ENCODE measurements at places on chromosomes 2 and 18.

DNA sequence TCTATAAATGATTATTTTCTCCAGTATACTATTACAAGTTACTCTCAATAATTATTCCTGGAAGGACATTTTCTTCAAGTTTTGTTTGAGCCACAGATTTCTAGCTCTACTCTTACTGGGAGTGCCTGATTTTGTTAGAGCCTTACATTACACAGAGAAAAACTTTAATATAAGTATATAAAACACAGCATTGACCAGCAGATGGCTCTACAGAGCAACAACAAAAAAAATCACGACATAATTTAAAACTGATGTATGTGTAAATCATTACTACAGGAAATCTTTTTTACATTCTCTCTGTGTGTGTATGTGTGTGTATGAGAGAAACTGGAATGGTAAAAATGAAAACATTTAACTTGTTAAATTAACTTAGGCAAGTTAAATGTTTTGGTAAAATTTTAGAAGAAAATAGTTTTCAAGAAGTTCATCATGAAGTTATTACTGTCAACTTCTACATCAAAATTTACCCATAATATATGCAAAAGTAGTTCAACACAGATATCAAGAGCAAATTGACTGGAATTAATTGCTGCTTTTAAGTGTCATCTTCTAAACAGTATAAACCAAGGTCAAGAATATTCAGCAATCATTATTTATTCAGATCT, 103.3 kb downstream of the MDH1 start:
- DNase-seq: peak; percentile 43

GRCh38 chr18:78730546-78730945, 249.1 kb upstream of the SALL3 start:
- DNase-seq: no peak

DNA sequence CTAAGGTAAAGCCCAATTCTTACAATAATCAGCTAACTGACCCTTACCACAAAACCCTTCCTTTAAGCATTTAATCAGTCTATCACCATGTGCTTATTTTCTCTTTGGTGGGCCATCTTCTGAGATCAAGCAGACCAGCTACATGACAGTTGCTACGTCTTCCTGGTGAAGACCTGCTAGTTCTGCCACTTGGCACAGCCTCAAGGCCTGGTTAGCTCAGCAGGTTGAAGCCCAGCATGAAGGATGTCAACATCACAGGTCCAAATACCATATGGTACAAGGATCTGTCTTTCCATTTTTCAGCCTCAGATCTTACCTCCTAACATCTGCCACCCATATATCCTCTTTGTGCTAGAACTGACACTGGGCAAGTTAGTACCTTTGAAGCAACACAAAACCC, 636.9 kb downstream of the LRP1B start:
- DNase-seq: no peak

GRCh38 chr18:48342581-48342980, 66.6 kb downstream of the ZBTB7C start:
- DNase-seq: no peak

DNA sequence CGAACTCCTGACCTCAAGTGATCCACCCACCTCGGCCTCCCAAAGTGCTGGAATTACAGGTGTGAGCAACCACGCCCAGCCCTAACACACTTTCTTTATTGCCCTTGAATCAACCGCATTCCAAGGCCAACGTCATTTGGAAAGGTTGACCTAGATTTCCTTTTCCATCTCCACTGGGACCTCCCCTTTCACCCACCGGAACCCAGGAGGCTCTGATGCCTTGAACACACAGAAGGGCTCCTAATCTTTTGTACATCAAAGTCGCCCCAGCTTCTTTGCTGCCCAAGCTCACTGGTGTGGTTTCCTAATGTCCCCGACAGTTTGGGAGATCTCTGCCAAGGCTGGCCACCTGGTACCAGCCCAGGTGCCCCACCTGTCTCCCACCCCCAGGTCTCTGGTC, 46.2 kb upstream of the CAB39 start:
- no peak for DNase-seq

- peak; percentile 60 for DNase-seq
These were observed 86.6 kb downstream of the TMEM182 start for GRCh38 chr2:102848366-102848839.

GRCh38 chr2:111134055-111134454, 13.3 kb downstream of the BCL2L11 start:
- DNase-seq: no peak

DNA sequence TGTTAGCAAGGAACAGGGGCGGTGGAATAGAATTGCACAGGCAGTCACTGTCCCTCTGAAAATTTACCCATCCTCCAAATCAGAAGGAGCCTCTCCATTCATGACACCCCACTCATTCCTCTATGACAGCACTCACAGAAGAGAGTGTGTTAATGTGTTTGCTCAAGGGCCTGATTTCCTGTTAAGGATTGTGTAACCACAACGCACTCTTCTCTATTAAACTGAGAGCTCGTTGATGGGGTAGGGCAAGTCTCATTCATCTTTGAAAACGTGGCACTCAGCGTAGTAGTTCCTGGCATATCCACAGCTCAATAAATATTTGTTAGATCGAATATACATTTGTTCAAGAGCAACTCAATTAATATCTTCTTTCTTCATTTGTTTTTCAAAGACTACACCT, 106.4 kb downstream of the VAPA start:
- no peak for DNase-seq

DNA sequence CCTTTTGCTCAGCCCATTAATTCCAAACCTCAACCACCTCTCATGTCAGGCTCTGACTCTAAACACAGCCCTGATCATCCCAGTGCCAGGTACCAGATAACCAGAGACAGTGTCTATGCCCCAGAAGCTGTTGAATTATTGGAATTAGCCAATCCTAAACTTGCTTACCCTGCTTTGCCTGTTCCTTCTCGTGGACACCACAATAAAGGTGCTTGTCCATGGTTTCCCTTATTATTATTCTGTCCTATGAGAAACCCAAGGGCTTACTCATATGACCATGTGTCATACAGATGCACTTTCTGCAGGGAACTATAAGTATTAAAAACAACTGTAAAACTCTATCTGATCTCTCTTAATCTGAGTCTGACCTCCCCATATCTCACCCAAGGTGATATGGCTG, 2193.8 kb upstream of the PIK3C3 start:
- no peak for DNase-seq

DNA sequence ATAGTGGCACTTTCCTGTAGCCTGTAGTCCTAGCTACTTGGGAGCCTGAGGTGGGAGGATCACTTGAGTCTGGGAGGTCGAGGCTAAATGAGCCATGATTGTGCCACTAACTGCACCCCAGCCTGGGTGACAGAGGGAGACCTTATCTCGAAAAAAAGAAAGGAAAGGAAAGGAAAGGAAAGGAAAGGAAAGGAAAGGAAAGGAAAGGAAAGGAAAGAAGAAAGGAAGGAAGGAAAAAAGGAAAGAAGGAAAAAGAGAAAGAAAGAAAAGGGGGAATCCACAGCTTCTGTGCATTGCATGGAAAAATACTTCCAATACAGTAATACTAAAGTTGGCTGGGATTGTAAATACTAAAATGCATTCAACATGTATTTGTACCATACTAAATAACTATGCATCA, 12.8 kb upstream of the PIK3C3 start:
- no peak for DNase-seq

DNA sequence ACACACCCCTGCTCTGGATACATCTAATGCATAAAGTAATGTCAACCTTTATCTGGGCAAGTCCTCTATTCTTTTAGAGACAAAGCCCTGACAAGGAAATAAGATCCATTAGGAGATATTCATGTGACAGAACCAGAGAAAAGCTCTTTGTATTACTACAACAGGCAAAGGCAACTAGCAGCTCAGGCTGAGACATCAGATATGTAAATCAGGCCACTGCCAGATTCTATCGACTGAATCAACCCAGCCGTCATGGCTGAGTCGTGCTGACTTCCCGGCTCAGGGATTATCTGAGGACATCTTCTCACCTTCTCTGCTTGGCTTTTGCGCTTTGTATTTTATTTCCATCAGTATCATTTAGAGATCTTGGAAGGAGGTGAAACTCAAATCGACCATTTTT, 294.5 kb downstream of the PLCL1 start:
- DNase-seq: no peak

GRCh38 chr18:76504749-76505148, 9.7 kb upstream of the ZNF516 start:
- no peak for DNase-seq

- no peak for DNase-seq
These were observed 1137.4 kb upstream of the FAM98A start for GRCh38 chr2:34736482-34736881.

DNA sequence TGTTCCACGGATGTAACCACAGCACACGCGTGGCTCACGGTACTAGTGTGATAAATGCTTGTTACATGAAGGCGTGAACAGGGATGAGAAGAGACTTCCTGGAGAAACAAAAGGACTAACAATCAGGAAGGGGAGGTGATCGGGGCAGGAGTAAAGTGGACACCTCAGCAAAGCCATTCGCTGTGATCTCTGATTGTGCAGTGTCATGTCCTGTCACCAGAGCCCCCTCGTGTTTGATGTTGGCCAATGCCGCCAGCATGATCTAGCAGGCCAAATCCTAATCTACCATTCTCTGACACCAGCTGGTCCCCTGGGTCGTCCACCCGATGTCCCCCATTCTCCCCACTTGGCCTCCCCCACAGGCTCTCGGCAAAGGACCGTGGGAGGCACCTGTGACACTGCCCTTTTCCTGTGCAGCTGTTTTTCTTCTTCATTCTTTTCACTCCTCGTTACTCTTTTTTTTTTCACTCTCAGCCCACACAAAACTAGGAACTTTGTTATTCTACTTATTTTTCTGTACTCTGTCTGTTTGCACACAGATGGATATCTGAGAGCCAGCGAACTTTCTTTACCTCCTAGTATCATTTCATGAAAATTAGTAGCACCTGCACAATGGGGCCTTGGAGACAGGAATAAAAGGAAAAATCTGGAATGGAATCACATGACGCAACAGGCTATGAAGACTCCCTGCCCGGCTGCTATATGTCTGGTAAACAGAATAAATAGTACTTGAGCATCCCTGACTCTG, 146.8 kb downstream of the TGIF1 start:
- DNase-seq: no peak

- DNase-seq: no peak
These were observed 95.6 kb downstream of the FAM210A start for GRCh38 chr18:13630716-13631268.

- DNase-seq: peak; percentile 95
These were observed 12.1 kb upstream of the ARHGEF4 start for GRCh38 chr2:130824492-130825061.

GRCh38 chr2:64338108-64338507, 115.9 kb upstream of the LGALSL start:
- no peak for DNase-seq

DNA sequence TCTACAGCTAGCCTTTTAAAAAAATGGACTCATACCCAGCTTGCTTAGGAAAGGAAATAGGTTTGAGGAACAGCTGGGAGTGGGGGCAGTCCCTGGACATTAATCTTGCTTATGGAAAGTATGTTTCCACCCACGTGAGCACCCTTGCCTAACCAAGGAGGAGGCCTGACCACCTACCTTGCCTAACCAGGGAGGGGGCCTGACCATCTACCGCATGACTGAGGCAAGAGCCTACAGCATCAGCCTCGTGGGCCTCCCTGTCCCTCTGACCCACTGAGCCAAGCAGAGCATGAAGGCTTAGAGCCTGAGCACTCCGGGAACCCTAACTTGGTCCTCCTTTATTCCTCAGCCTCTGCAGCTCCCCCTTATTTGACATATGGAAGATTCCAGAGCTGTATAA, 20.2 kb downstream of the PRKAG3 start:
- DNase-seq: no peak

DNA sequence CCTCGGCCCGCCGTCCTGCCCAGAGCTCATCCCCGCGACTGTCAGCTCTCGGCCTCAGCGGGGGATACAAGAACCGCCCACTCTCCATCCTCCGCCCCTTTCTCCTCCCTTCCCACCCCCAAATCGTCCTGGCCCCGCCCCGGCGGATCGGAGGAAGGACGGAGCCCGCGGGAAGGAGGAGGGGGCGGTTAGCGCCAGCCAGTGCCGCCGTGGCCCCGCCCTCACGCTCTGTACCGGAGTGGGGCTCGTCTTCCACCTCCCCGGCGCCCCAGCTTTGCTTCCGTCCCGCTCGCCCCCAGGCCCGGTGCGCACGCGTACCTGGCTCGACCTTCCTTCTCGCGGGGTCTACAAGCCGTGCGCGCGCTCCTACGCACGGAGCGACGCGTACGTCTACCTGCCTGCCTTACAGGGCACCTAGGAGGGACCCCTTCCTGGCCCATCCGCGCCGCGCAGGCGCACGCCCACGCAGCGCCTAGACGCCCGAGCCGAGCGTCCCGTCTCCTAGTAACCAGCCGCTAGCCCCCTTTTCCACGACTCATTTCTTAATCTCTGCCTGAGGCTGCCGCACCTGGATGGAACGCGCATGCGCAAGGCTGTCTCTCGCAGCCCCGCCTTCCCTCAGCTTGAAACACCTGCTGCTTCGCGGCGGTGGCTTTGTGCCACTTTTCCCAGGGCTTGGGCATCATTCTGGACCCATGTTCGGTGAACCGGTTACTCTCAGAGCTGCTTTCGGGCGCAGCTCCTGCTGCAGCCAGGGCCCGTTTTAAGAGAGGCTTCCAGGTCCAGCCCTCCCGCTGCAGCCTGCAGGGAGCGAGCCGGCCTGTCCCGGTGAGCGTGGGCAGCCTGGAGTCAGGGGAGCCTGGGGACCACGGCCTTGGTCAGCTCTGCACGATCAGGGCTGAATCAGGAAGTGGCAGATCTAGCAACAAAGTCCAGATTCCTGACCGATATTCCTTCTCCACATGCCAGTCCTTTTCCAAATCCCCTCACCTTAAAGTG, at the start of gene C2orf15:
C2orf15 (plus strand) TSS at position 598 of the 999 bp plus-strand sequence. CDS start 8,852 bp downstream, outside the sequence.
- peak; percentile 88 for DNase-seq

GRCh38 chr2:222912776-222913175, 51.9 kb downstream of the ACSL3 start:
- no peak for DNase-seq

DNA sequence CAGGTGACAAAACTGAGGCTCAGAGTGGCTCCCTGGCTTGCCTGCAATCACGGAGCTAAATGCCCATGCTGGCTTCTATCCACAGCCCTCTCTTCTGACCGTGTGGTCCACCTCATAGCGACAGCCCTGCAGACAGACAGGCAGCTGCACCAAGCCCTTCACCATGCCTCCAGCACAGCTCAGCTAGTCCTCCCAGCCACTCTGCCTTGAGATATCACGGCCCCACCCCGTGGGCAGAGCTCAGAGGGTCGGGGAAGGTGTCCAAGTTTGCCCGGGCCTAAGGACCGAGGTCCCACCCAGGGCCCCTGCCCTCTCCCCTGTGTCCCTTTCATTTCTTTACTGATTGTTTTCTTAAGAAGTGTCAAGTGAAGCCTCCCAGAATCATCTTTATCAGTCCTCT, 128.2 kb upstream of the GLI2 start:
- DNase-seq: no peak

Measured in M059J (cell line).